ENCODE measurements at places on chromosomes 7 and 10.

- DNase-seq = no peak
These were observed 101.1 kb downstream of the MAGI2 start for GRCh38 chr7:79352323-79352722.

DNA sequence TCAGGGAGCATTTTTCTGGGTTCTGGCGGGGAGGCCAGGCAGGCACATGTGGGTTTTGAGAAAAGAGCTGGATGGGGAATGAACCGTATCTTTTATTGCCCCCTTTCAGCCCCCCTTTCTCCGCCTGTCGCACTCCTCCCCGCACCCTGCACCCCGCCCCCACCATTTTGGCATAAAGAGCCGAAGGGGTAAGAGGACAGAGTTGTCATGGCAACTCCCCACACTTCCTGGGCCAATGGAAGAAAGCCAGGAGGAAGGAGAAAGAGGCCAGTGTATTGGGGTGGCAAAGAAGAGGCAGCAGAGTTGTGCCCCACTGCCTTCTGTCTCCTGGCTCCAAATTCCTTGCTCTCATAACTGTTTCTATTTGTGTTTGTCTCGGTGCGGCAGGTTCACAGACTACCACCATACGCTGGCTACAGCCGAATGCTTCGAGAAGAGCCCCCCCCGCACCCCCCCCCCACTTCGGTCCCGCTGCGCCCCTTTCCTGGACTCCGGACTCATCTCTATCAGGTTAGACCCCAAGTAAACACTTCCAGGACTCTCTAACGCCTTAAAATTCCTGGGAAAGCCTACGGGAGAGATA is 3.4 kb downstream of the KCNIP2 start:
- no peak for DNase-seq

- DNase-seq = no peak
These were observed 380.9 kb downstream of the PARD3 start for GRCh38 chr10:34434119-34434594.

- DNase-seq = no peak
These were observed 36.1 kb downstream of the CRHR2 start for GRCh38 chr7:30646154-30646553.

GRCh38 chr10:11425296-11425610 is 186.2 kb downstream of the USP6NL start:
- DNase-seq = no peak

- DNase-seq = no peak
These were observed 61.4 kb upstream of the ASAH2 start for GRCh38 chr10:50312464-50313437.

DNA sequence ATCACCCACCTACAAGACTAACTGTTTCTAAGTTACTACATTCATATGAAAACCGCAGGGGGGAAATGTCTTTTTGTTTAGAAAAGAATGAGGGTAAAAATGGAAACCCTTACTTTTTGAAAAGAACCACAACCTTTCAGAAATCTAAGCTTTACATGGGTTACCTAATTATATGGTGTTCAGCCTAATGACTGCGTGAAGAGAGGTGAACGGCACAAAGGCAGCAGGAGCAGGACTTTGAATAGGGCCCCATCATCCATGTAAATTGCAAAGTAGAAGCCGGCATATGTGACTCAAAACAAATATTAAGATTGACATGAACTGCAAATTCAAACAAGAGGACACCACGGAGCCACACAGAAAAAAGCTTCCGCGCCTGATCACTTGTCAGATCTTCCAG is 25.1 kb downstream of the NEBL start:
- peak; percentile 9 for DNase-seq

DNA sequence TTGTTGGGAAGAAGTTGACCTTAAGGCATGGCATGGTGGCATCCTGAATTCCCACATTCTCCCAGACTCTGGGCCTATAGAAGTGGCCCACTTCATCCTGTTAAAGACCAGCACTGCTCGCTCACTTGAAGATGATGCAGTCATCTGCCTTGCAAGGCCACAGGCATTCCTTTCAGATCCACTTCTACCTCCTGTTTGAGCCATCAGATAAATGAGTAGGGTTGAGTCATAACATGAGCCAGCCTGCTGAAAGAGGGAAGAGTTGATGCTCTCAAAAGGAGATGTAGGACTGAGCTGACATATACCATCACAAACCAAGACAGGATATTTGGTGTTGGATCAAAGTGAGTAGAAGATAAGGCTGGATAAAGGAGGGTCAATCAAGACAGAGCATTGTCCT is 1.5 kb upstream of the EBLN1 start:
- no peak for DNase-seq

DNA sequence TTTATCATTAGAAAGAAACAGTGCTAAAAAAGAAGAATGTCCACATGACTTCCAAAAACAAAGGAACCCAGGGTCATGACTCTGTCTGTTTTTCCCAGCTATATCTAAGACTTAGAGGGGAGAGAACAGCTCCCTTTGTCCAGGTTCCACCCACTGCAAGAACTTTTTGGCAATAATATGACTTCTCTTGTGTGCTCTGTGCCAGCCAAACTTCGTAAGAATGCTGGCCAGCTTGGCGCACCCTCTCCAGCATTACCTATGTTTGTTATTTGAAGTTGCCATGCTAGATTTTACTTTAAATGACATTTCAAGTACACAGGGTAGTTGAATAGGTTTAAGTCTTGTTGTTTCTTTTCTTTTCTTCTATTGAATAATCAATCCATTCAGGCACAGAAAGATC is 371.4 kb downstream of the KCNMA1 start:
- no peak for DNase-seq

DNA sequence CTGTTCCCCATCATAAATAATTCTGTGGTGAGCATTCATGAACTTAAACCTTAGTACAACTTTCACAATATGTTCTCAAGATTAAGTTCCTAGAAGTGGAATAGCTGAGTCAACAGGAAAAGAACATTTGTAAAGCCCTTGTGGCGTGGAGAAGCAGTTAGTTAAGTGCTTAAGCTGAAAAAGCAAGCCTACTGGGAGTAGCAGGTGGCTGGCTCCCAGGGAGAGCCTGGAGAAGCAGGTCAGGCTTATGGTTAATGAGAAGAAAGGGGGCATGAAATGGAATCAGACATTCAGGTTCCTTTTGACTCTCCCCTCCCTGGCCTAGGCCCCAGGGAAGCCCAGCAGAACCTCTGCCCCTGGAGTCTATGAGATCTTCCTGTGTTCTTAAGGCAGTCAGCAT is 35.3 kb downstream of the VSTM4 start:
- DNase-seq = no peak

- DNase-seq = no peak
These were observed 45.9 kb downstream of the ZRANB1 start for GRCh38 chr10:124987788-124988187.

- DNase-seq = no peak
These were observed 23.4 kb downstream of the ZPBP start for GRCh38 chr7:50069613-50070012.

DNA sequence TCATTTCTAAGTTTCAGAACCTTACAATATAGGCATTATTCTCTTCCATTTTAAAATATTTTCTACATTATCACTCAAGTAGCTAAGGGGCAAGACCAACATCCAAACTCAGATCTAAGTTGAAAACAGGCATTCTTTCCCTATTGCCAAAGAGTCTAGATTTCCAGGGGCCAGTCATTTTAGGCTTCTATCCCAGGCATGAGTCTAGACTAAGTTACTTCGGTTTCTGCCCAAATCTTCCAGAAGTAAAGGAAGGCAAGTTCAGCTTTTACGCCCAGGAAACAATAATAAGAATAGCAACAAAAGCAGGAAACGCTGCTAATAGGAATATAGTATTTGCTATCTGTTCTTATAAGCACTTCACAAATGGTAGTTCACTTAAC is 189.9 kb downstream of the DGKI start:
- DNase-seq = no peak

GRCh38 chr10:84668186-84668763 is 339.9 kb downstream of the CCSER2 start:
- no peak for DNase-seq

GRCh38 chr10:127344346-127344745 is 148.0 kb upstream of the INSYN2A start:
- no peak for DNase-seq

DNA sequence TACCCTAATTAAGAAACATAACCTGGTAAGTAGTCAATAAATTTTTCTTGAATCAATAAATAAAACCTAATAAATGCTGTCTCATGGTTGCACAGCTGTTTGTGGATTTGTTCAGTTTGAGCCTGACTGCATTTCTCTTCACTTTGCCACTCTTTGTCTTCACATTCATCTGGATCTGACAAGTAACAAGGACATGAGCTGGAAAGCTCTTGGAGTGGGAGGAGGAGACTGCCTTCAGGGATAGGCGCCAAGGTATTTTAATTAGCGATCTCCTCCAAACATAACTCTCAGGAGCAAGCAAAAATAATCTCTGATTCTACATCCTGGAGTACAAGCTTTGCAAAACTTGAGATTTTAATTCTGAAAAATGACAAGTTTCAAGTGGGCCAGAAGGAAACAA is 251.0 kb downstream of the BMPER start:
- DNase-seq = no peak

DNA sequence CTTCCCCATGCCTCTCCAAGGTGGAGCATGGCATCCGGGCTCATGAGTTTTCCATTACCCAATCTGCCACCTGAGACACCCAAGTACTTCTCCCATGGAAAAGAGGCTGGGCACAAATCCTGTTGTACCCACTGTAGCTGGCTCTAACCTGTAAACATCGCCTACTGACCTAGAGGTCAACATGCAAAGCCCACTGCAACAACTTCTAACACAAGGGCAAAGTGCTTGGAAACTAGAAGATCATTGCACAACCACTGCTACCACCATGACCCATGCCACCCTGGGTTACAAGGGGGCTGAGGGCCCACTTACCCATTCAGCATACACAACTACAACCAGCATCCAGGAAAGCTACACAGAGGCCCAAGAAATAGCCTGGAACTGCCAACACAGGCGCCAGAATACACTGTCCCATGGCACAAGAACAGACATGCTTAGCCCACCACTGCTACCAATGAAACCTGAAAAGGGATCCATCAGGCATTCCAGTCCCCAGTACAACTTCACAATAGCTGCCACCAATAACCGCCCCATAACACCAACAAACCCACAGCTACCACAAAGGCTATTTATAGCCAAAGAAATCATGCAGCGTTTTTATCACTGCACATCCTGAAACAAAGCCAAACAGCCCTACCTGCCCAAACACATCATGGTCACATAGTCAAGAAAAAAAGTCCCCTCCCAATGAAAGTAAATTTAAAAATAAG is 63.4 kb downstream of the RNF32 start:
- no peak for DNase-seq

DNA sequence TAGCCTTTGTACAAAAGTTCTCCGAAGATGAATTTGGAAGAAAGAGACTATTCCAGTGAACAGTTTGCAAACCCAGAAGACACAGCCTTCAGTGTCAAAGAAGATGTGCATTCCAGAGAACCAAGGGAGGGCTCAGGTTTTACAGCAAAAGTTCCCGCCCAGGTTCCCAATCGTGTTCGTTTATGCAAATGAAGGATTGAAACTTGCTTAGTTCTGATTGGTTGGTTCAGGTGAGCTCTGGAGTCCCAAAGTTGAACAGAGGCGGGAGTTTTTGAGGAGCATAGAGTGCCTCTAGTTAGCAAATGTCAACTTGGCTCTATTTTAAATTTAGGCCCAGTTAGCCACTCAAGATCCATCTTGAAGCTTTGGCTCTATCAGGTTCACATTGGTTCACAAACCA is 51.3 kb downstream of the TMEM270 start:
- no peak for DNase-seq

GRCh38 chr7:106329971-106330733 is 45.4 kb upstream of the NAMPT start:
- no peak for DNase-seq

DNA sequence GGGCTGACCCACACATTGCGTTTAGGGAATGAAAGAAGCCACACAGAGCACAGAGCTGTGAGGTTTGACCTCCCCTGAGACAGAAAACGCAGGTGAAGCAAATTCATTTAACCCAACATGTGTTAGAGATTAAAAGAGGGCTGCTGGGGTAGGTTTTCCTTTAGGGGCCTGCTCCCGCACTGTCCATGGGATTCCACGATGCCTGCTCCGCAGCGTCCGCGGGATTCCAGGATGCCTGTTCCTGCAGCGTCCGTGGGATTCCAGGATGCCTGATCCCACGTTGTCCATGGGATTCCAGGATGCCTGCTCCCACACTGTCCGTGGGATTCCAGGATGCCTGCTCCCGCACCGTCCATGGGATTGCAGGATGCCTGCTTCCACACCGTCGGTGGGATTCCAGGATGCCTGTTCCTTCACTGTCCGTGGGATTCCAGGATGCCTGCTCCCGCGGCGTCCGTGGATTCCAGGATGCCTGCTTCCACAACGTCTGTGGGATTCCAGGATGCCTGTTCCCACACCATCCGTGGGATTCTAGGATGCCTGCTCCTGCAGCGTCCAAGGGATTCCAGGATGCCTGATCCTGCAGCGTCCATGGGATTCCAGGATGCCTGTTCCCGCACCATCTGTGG is 78.7 kb downstream of the VIPR2 start:
- no peak for DNase-seq

DNA sequence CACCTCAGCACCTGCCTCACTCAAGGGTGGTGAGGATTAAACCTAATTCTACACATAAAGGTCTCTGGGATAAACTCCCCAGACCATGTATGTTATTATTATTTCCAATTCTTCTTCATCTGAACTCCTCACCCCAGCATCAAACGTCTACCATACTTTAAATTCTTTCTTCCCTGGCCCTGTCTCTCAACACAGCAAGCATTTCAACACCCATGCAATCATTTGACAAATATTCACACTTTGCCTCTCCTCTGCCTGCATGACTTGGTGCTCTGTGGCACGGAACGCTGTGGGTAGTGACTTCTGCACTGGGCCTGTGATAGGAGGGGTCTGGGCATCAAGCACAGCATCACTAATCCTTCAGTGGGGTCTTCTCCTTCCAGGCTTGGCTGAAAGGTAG is 490.8 kb downstream of the TNS3 start:
- DNase-seq = no peak

DNA sequence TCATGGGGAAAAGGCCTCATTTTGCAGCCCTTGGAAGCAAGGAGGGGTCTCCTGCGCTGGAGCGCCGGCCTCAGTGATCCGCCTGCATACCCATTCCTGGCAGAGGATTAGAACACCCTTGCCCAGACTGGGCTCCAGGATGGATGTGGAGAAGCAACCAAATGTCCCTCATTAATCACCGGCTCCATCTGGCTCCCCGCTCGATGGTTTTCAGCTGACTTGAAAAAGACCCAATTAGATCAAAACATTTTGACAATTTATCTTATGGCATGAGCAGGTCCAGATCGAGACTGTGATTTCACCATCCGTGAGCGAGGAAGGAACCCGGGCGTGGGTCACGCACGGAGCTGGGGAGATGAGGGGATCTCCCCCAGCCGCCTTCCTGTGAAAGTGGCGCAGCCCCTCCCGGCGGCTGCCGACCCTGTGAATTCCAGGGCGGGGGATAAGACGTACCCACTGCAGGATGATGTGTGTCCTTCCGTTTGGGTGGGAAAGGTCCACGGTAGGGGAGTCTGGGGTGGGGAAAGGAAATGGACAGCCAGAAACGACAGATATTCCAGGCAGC is 141.6 kb downstream of the EMX2 start:
- DNase-seq = no peak

DNA sequence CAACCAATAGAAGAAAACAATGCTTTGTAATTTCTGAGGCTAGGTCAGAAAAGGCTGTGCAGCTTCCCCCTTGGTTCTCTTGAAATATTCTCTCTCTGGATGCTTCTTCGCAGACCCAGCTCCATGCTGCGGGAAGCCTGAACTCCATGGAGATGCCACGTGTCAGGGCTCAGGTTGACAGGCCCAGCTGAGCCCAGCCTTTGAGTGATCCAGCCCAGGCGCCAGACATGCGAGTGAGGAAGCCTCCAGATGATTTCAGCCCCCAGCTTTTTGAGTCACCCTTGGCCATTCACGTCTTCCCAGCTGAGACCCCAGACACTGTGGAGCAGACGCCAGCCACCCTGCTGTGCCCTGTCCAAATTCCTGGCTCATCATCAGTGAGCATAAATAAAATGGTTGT is 378.4 kb upstream of the NRP1 start:
- DNase-seq = no peak
